ENCODE measurements at places on chromosomes 2 and 18. TPM values are rescaled to one million over a fixed set of nuclear protein-coding genes. Genes with fewer than 3 reads are reported as not detected.

TGIF1 gene
- total RNA-seq, result 127 TPM

FEV gene
- total RNA-seq, result not detected

ST8SIA5 gene
- under 0.01 TPM for total RNA-seq

DNAJC5G gene
- total RNA-seq, result 0.60 TPM

EIF2B4 gene
- total RNA-seq, result 21.5 TPM

TEX44 gene
- not detected for total RNA-seq

Data from dermis lymphatic vessel endothelial cell (primary cell).